ENCODE measurements at places on chromosomes 7 and 10. TPM values are rescaled to one million over a fixed set of nuclear protein-coding genes. Genes with fewer than 3 reads are reported as not detected.
A peak's percentile ranks its signal among the peaks of the same experiment; 100 is the strongest.

Gene PGAM2
- not detected for total RNA-seq

Gene ASIC3
- total RNA-seq: 4.7 TPM

Gene IDI2
- not detected for total RNA-seq

Gene POT1
- 27.3 TPM for total RNA-seq

Gene MPP7
- total RNA-seq: 1.7 TPM

Gene VWA2
- total RNA-seq: not detected

GRCh38 chr10:13091801-13092200 lies 8.2 kb upstream of the OPTN start:
- no peak overlapping the region for H3K27ac ChIP-seq
- H3K4me3 ChIP-seq: no peak overlapping the region
- H3K27me3 ChIP-seq: peaks cover 7% of the 10 kb centered on the region
- H3K4me1 ChIP-seq: no peaks in the 10 kb centered on the region

DNA sequence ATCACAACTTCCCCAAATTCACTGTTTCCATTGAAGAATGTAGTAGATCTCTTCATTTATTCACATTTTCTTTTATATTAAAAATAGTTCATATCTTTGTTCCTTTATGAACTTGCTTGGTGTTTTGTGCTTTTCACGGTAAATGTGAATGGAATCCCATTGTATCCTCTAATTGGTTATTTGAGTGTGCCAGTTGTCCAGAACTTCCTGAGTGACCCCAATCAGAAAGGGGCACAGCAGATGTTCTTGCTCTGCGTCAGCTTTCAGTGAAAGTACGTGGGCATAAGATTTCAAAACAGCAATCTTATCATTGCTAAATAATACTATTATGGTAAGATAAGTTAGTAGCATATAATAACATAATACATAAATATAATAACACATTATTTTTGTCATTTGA lies 47.0 kb downstream of the PTPRZ1 start:
- H3K27ac ChIP-seq: no peak overlapping the region
- DNase-seq: no peak
- H3K27me3 ChIP-seq: no peaks in the 10 kb centered on the region
- H3K36me3 ChIP-seq: no peaks in the 10 kb centered on the region
- H3K4me1 ChIP-seq: no peaks in the 10 kb centered on the region

DNA sequence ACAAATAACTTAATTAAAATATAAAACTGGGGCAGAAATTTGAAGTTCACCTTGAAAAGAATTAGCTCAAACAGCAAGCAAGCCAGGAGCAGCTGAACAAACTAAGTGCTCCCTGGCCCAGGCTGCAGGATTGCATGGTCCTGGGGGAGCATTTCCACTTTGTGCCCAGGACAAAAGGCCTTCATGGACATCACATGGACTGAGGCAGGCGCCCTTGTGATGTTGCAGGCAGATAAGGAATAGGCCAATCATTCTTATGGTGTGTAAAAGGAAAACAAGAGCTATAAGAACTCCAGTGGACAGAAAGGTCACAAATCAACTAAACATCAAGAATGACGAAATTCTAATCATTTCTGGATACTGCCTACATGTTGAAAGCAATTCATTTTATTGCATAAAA lies 17.5 kb upstream of the TECTB start:
- peaks cover 27% of the 10 kb centered on the region for H3K27me3 ChIP-seq
- no peak overlapping the region for H3K4me3 ChIP-seq

- H3K27ac ChIP-seq: peak overlapping the region; percentile 80
- DNase-seq: peak; percentile 66
- H3K36me3 ChIP-seq: peaks cover 12% of the 10 kb centered on the region
- H3K4me1 ChIP-seq: peaks cover 48% of the 10 kb centered on the region
- peak overlapping the region; percentile 31 for H3K4me3 ChIP-seq
- no peaks in the 10 kb centered on the region for H3K27me3 ChIP-seq
These were observed 1.8 kb upstream of the PPIF start for GRCh38 chr10:79345241-79346011.

GRCh38 chr7:79298145-79298760 lies 155.2 kb downstream of the MAGI2 start:
- no peaks in the 10 kb centered on the region for H3K36me3 ChIP-seq
- H3K4me3 ChIP-seq: no peak overlapping the region
- no peak overlapping the region for H3K27ac ChIP-seq
- no peak for DNase-seq

DNA sequence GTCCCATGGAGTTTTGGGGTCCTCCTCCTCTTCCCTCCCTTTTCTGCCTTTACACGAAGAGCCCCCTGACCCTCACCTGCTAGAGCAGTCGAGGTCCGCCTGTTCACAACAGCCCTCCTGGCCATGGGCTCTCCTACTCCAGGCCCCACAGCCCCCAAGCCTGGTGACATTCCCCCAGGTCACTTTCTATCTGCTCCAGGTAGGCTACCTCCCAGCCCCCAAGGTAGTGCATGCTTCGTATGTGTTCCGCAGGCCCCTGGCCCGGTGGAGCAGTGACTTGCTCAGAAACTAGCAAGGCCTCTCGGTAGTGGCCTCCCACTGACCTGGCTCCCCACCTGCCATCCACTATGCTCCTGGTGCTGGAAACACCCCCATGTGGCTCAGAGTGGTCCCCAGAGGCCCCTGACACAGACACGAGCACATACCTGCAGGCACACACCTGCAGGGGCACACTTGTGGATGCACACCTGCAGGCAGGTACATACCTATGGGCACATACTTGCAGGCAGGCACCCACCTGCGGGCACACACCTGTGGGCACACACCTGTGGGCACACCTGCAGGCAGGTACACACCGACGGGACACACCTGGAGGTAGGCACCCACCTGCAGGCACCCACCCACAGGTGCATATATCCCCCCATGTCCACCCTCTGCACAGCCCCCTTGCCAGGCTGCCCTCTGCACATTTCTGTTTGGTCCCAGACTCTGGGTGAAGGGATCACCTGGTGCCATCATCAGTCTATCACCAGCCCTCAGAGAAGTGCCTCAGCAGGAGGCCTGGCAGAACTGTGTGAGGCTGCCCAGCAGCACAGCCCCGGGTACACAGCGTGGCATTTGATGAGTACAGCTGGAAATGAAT lies 322.5 kb downstream of the PTPRN2 start:
- H3K36me3 ChIP-seq: no peaks in the 10 kb centered on the region
- H3K27ac ChIP-seq: no peak overlapping the region
- H3K4me1 ChIP-seq: no peaks in the 10 kb centered on the region
- H3K4me3 ChIP-seq: no peak overlapping the region

DNA sequence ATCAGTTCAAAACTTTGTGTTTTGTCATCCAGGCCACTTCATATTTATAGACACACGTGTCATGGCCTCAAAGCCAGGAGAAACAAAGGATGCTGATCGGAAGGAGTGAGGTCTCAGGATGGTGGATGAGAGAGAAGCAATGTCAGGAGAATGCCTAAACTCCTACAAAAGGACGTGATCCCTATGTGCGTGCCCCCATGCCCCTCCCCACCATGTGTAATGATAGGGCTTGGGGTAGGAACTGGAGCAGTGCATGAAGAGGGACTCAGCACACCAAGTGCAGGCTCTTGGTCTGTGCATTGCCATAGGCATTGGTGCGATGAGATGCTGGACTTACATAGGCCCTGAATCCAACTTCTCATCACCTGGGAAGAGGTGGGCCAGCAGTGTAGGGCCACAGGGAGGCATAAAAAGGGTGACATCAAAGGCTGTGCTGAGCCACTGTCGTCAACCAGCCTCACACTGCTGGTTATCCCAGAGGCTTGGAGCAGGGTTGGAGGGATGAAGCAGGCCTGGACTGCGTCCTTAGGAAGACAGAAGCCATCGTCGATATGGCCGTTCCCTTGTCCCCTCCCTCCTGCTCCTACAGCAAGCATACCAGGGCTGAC lies 46.9 kb upstream of the GDF10 start:
- H3K36me3 ChIP-seq: no peaks in the 10 kb centered on the region
- H3K4me3 ChIP-seq: no peak overlapping the region
- peaks cover 12% of the 10 kb centered on the region for H3K4me1 ChIP-seq
- H3K27ac ChIP-seq: no peak overlapping the region

- H3K4me1 ChIP-seq: no peaks in the 10 kb centered on the region
- no peak overlapping the region for H3K27ac ChIP-seq
- no peak for DNase-seq
- H3K36me3 ChIP-seq: peaks cover 7% of the 10 kb centered on the region
These were observed 328.1 kb downstream of the HGF start for GRCh38 chr7:81441750-81442149.

- no peak overlapping the region for H3K4me3 ChIP-seq
- no peak overlapping the region for H3K27ac ChIP-seq
- no peaks in the 10 kb centered on the region for H3K27me3 ChIP-seq
- peaks cover 19% of the 10 kb centered on the region for H3K4me1 ChIP-seq
These were observed 52.9 kb upstream of the PIK3CG start for GRCh38 chr7:106812027-106812643.

DNA sequence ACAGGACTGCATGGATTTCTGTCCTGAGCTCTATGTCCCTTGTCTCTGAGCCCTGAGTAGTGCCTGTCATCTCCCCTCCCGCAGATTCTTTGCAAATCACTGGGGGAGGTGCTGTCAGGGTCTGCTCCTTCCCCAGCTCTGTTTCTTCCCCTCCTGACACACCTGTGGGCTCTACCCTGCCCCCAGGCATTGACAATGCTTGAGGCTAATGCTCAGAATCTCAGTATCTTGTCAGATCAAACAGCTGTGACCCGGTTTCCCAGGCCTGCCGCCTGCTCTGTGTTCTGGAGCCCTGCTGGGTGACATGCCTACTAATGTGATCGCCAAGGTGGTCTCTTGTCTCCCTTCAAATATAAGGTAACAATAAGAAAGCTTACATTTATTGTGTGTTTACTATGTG lies 209.0 kb downstream of the POU6F2 start:
- H3K36me3 ChIP-seq: no peaks in the 10 kb centered on the region
- H3K4me1 ChIP-seq: no peaks in the 10 kb centered on the region
- no peak for DNase-seq
- H3K27me3 ChIP-seq: peaks cover under 1% of the 10 kb centered on the region
- H3K27ac ChIP-seq: no peak overlapping the region

DNA sequence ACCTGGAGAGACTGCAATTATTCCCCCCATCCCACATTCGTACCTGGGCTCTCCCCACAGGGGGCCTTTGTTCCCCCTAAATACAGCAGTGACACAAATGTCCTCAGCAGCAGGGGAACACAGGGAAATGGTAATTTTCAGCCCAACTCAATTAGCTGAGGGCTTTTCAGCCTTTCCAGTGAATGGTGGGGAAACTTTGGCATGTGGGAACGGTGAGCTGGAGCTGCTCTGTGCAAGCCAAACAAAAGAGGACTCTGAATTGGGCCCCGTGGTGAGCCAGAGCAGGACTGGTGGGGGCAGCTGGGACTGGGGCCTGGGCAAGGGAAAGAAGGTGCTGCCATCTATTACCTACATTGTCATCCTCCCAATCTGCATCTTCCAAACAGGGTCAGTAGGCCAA lies 51.0 kb downstream of the FBXW4 start:
- no peak for DNase-seq
- no peak overlapping the region for H3K4me3 ChIP-seq
- peaks cover 4% of the 10 kb centered on the region for H3K4me1 ChIP-seq
- H3K27ac ChIP-seq: no peak overlapping the region
- no peaks in the 10 kb centered on the region for H3K27me3 ChIP-seq
- no peaks in the 10 kb centered on the region for H3K36me3 ChIP-seq

DNA sequence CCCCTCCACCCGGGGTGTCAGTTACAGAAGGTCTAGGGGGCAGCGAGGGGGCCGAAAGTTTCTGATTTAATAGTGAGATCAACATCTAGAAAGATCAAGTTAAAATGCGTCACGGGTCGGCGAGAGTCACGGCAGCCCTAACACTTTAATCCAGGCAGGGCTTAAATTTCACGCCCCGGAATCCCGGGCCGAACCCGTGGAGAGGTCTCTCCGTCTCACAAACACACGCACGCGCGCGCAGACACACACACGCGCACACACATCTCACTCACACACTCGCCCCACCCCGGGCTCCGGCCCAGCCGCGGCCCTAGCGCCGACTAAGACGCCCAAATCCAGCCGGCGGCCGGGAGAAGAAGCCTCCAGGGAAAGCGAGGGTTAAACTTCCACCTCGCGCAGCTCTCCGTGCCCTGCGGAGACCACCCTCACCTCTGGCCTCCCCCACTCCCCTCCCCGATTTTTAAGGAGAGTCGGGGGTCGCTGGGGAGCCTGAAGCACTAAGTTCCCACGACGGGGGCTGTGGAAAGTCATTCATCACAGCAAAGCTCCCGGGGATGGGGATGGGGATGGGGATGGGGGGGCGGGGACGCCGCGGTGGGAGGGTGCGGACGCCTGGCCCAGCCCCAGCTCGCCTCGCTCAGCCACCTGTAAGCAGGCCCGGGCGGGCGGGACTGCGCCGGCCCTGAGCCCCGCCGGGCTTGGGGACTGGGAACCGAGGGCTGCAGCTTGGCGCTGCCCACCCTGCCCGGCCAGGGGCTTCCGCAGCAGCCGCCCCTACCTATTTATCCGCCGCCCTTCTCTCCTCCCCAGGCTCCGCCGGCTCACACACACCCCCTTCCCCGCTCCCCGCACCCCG lies 1.6 kb downstream of the PDGFA start:
- no peak for DNase-seq
- H3K27me3 ChIP-seq: no peaks in the 10 kb centered on the region
- H3K4me1 ChIP-seq: peaks cover 9% of the 10 kb centered on the region
- peak overlapping the region; percentile 80 for H3K4me3 ChIP-seq
- no peaks in the 10 kb centered on the region for H3K36me3 ChIP-seq

DNA sequence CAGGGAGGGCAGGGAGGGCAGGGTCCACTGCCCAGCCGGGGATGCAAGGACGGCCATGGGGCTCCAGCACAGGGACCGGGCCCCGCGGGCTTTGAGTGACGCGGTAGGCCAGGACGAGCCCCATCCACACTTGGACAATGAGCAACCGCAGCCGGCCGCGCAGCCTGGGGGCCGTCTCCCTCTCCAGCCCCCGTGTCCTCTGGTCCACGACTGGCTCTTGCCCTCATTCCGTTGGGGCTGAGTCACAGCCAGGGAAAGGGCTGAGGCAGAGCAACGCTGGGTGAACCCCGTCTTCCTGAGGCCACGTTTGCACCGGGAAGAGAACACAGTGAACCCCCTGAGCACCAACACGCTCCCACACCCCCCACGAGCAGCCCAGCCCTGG lies 23.7 kb downstream of the SHH start:
- peaks cover 4% of the 10 kb centered on the region for H3K4me1 ChIP-seq
- peaks cover 3% of the 10 kb centered on the region for H3K27me3 ChIP-seq
- H3K4me3 ChIP-seq: no peak overlapping the region
- no peaks in the 10 kb centered on the region for H3K36me3 ChIP-seq
- H3K27ac ChIP-seq: no peak overlapping the region

Data from natural killer cell treated with Interleukin-12 subunit alpha and Interleukin-12 subunit beta and Interleukin-15 and Interleukin-18, amount 100 ng/mL, for 72 hours (primary cell).